Glomerular endothelial cell (primary cell): ENCODE measurements at places on chromosomes 7 and 10. TPM values are rescaled to one million over a fixed set of nuclear protein-coding genes. Genes with fewer than 3 reads are reported as not detected.

DNA sequence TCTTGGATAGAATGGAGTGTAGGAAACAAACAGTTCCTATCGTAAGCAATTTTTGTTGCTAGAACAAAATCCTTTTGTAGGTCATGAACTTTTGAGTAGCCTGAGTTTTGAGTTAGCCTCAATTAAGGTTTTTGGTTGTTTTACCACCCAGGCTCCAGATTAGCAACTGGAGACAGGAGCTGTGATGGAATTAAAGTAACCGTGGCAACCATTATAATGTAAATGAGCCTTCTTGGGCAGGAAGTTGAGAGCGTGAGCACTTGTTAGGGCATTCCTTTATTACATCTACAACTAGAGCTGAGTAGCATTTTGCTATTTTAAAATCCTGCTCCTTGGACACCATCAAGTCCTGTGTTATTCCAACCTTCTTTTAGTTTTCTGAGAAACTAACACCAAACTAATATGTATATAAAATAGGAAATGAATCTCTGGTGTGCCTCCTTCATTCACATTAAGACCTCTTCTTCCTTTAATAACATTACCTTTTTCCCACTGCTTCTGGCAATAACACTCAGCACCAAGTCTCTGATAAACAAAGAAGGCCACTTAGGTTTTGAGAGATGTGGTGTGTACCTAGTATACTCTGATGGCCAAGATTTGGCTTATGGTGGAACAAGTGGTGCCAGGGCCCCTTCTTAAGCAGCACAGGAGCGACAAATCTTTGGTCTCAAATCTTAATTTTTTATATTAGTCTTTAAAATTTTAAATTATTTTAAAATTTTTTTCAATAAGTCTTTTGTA lies 34.0 kb downstream of the AHCYL2 start:
- no peak for DNase-seq

Gene PDGFA
- 44.5 and 50.6 TPM in 2 replicates for total RNA-seq

GRCh38 chr7:28646376-28647075 lies 234.2 kb downstream of the CREB5 start:
- no peak for DNase-seq

Gene FXYD4
- total RNA-seq = not detected in 2 replicates
